ENCODE measurements at places on chromosomes 16 and 17. TPM values are rescaled to one million over a fixed set of nuclear protein-coding genes. Genes with fewer than 3 reads are reported as not detected.

GRCh38 chr17:39327109-39327508 lies 74.3 kb downstream of the FBXL20 start:
- no peaks in the 10 kb centered on the region for H3K4me1 ChIP-seq
- H3K27ac ChIP-seq, result no peak overlapping the region
- no peak for DNase-seq
- no peaks in the 10 kb centered on the region for H3K27me3 ChIP-seq
- no peak overlapping the region for H3K4me3 ChIP-seq

- no peak overlapping the region for H3K4me3 ChIP-seq
- no peaks in the 10 kb centered on the region for H3K27me3 ChIP-seq
- H3K36me3 ChIP-seq, result no peaks in the 10 kb centered on the region
- peak; percentile 49 for DNase-seq
- H3K27ac ChIP-seq, result no peak overlapping the region
- no peaks in the 10 kb centered on the region for H3K4me1 ChIP-seq
These were observed 218.7 kb downstream of the MRTFB start for GRCh38 chr16:14289692-14290340.

- H3K36me3 ChIP-seq, result no peaks in the 10 kb centered on the region
- no peaks in the 10 kb centered on the region for H3K27me3 ChIP-seq
- no peak overlapping the region for H3K4me3 ChIP-seq
- H3K27ac ChIP-seq, result no peak overlapping the region
These were observed 166.2 kb upstream of the KCNJ16 start for GRCh38 chr17:69908626-69909368.

DNA sequence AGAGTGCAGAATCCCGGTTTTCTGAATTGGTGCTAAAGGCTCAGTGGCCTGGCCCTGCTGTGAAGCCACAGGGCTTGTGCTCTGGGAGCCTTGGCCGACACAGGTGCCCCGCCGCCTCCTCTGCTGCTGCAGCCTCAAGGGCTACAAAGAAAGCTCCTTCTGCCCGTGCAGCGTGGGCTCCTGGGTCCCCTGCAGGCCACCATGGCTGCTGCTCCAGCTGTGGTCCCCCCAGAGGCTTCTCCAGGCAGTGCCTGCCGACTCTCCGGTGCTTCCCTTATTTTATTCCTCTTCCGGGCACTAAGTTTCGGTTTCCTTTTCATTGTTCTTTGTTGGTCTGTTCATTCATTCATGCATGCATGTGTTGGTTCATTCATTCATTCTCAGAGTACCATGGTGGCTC lies 53.1 kb downstream of the CMIP start:
- H3K36me3 ChIP-seq, result no peaks in the 10 kb centered on the region
- H3K4me3 ChIP-seq, result no peak overlapping the region
- H3K4me1 ChIP-seq, result peaks cover 85% of the 10 kb centered on the region
- no peak overlapping the region for H3K27ac ChIP-seq

- no peak for DNase-seq
- H3K27me3 ChIP-seq, result no peaks in the 10 kb centered on the region
- no peak overlapping the region for H3K27ac ChIP-seq
- H3K4me1 ChIP-seq, result peaks cover 30% of the 10 kb centered on the region
These were observed 2.8 kb downstream of the BRD7 start for GRCh38 chr16:50365791-50366575.

DNA sequence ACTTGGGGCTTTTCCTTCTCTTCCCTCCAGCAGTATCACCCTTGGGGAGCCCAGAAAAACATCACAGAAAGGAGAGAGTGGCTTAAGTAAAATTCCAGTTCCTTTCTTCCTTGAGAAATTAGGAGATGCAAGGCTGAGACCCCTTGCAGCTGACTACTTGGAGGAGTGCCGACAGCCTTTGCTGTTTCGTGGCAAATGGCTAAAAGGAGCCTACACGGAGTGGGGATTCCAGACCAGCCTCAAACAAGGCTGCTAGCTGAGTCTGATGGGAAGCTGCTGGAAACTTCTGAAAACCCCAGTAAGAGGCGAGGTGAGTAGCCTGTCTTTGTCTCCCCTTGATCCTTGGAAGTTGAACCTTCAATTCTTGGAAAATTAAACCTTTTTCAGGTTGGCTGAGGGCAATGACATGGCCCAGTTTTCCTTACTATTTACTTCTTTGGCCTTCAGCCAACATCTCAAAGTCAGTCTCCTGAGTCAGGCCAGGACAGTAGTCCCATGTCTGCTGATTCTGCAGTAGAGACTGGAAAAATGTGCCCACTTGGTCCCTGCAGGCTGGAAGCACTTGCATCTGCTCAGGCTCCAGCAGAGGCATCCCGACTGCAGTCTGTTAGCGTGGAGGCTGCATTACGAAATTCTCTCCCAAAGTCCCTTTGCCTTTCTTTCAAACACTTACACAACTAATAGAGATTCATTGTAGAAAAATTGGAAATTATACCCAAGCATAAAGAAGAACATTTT lies 23.4 kb downstream of the SMIM36 start:
- H3K4me3 ChIP-seq, result no peak overlapping the region
- no peak overlapping the region for H3K27ac ChIP-seq
- H3K36me3 ChIP-seq, result no peaks in the 10 kb centered on the region
- H3K27me3 ChIP-seq, result no peaks in the 10 kb centered on the region

- H3K4me3 ChIP-seq, result no peak overlapping the region
- no peaks in the 10 kb centered on the region for H3K27me3 ChIP-seq
- no peak overlapping the region for H3K27ac ChIP-seq
- no peak for DNase-seq
These were observed 253.8 kb upstream of the CDH11 start for GRCh38 chr16:65375651-65376050.

DNA sequence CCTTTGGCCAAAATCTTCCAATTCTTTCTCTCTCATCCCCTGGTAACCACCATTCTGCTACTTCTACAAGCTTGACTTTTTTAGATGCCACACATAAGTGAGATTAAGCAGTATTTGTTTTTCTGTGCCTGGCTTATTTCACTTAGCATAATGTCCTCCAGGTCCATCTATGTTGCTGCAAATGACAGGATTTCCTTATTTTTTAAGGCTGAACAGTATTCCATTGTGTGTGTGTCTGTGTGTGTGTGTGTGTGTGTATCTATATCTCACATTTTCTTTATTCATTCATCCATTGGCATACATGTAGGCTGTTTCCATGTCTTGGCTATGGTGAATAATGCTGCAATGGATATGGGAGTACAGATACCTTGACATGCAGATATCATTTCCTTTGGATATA lies 6.1 kb downstream of the ACACA start:
- H3K27ac ChIP-seq, result no peak overlapping the region
- peaks cover 10% of the 10 kb centered on the region for H3K4me1 ChIP-seq
- no peaks in the 10 kb centered on the region for H3K27me3 ChIP-seq
- no peak for DNase-seq
- no peaks in the 10 kb centered on the region for H3K36me3 ChIP-seq
- no peak overlapping the region for H3K4me3 ChIP-seq

GRCh38 chr16:5003828-5004227 lies 29.9 kb downstream of the NAGPA start:
- H3K36me3 ChIP-seq, result no peaks in the 10 kb centered on the region
- no peak overlapping the region for H3K4me3 ChIP-seq
- peaks cover 16% of the 10 kb centered on the region for H3K27me3 ChIP-seq
- no peak for DNase-seq
- H3K4me1 ChIP-seq, result no peaks in the 10 kb centered on the region

GRCh38 chr16:9911231-9911630 lies 271.0 kb downstream of the GRIN2A start:
- H3K27ac ChIP-seq, result no peak overlapping the region
- DNase-seq, result no peak
- H3K4me3 ChIP-seq, result no peak overlapping the region
- no peaks in the 10 kb centered on the region for H3K4me1 ChIP-seq
- no peaks in the 10 kb centered on the region for H3K36me3 ChIP-seq
- no peaks in the 10 kb centered on the region for H3K27me3 ChIP-seq

DNA sequence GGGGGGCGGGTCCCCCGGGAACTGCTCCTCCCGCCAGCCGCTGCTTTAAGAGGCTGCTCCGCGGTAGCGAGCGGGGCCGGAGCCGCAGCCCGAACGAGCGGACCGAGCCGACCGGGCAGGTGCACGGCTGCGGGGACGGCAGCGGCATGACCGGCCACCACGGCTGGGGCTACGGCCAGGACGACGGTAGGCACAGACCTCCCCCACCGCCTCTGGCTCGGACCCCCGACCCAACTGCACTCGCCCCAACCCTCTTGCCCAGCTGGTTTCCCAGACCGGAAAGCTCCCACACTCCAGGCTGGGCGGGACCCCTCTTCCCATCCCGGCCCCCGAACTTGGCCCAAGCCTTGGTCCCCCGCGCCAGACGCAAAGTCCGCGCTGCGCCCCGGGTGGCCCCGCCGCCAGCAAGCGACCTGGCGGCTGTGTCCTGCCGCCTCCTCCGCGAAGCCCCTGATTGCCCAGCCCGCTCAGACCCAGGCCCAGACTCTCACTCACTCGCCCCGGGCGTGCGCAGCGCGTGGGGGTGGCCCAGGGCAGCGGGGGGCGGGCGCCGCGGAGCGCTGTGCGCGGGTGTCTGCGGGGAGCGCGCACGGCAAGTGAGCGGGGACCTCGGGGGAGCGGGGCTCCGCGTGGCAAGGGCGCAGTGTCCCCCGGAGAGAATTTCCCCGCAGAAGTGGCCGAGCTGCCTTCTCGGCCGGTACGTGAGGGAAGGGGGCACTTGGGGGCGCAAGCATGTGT lies at the start of gene CA7:
TSS of gene CA7 (plus strand) at position 73 of the 738 bp plus-strand sequence. CDS start at position 147, 74 bp downstream.
- no peaks in the 10 kb centered on the region for H3K36me3 ChIP-seq
- H3K27me3 ChIP-seq, result peaks cover 36% of the 10 kb centered on the region
- peak within 1 kb of the TSS; percentile 40 for H3K4me3 ChIP-seq
- H3K4me1 ChIP-seq, result peaks cover 14% of the 10 kb centered on the region

DNA sequence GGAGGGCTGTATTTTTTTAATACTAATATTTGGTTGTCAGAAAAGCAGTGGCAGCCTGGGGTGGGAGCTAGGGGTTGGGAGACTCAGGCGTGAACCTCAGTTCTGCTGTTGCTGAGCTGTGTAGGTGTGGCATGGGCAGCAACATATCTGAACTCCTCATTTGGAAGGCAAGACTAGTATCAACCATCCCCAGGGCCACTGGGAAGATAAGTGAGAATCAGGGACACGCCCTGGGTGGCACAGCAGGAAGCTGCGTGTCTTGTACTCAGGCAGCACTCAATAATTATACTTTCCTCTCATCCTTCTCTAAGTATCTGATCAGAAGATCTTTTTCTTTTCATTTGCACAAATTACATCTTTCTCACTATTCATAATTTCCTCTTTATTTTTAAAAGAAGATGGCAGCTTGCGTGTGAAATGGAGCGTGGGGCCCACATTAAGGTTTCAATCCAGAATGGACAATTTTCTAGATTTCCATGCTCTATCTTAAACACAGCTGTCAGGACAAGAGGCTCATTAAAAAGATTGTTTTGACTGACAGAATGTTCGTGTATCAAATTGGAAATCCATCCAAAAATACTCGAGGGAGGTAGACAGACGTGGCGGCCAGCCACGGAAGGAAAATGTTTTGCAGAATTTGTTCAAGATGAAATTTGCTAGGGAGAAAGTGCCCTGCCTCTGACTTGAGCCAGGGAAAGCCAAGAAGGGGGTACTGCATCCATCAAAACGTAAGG lies 121.1 kb downstream of the CPPED1 start:
- H3K4me1 ChIP-seq, result no peaks in the 10 kb centered on the region
- no peak for DNase-seq
- no peaks in the 10 kb centered on the region for H3K27me3 ChIP-seq
- no peak overlapping the region for H3K4me3 ChIP-seq
- no peak overlapping the region for H3K27ac ChIP-seq

DNA sequence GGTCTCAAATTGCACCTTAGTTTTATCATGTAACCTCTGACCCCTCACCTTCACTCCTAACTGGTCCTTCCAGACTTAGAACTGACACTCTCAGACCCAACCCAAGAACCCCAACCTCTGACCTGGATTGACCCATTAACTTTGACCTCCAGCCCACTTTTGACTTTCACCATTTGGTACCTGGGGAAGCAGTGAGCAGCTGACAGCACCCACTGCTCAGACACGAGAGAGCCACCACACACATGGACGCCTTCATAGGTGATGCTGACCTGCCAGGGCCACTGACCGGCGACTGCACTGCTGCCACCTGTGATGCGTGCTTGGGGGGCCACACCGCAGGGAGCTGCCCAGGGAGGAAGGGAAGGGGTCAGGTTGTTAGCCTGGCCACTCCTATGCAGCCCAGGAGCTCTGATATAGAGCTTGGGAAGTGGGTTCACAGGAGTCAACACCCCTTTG lies 2.5 kb downstream of the PRSS8 start:
- no peak for DNase-seq
- H3K36me3 ChIP-seq, result peaks cover 50% of the 10 kb centered on the region
- no peak overlapping the region for H3K4me3 ChIP-seq
- peaks cover 77% of the 10 kb centered on the region for H3K4me1 ChIP-seq

DNA sequence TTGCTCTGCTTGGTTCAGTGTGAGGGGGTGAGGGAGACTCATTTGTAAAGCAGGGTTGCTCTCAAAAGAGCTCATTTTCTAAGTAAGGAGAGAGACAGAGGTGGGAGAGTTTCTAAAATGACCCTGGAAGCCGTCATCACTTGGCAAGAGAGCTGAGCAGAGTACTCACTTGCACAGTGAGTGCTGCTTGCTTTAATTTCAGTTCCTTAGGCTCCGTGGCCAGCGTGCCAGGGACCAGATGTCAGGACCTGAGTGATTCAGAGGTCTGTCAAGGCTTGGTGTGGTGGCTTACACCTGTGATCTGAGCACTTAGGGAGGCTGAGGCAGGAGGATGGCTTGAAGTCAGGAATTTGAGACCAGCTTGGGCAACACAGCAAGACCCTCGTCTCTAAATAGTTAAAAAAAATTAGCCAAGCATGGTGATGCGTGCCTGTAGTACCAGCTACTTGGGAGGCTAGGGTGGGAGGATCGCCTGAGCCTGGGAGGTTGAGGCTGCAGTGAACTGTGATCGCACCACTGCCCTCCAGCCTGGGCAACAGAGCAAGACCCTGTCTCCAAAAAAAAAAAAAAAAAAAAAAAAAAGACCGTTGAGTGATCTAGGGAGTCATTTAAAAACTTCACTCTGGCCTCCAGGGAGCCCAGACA lies 10.7 kb downstream of the ZNF205 start:
- H3K36me3 ChIP-seq, result peaks cover 20% of the 10 kb centered on the region
- peaks cover 27% of the 10 kb centered on the region for H3K4me1 ChIP-seq
- H3K27ac ChIP-seq, result no peak overlapping the region
- DNase-seq, result no peak

- no peak overlapping the region for H3K27ac ChIP-seq
- DNase-seq, result peak; percentile 56
- no peaks in the 10 kb centered on the region for H3K36me3 ChIP-seq
- peaks cover 50% of the 10 kb centered on the region for H3K4me1 ChIP-seq
- no peak overlapping the region for H3K4me3 ChIP-seq
These were observed 2.6 kb downstream of the ABR start for GRCh38 chr17:1177016-1177700.

- no peak overlapping the region for H3K4me3 ChIP-seq
- peaks cover 17% of the 10 kb centered on the region for H3K4me1 ChIP-seq
- H3K27ac ChIP-seq, result no peak overlapping the region
These were observed 3.4 kb downstream of the CA7 start for GRCh38 chr16:66847533-66848067.

The C17orf107 gene
- total RNA-seq, result 6.6 TPM

The GSG1L gene
- not detected for total RNA-seq

The ACBD4 gene
- total RNA-seq, result 20.6 TPM

The HEXIM2 gene
- total RNA-seq, result 0.92 TPM

The PIMREG gene
- total RNA-seq, result 8.5 TPM

The ASB16 gene
- not detected for total RNA-seq

The ZNF18 gene
- total RNA-seq, result 7.1 TPM

The SUPT6H gene
- total RNA-seq, result 135 TPM

The PCGF2 gene
- 6.4 TPM for total RNA-seq

Data from stomach (tissue), 19 donors.